ENCODE measurements at places on chromosomes 1 and 21. TPM values are rescaled to one million over a fixed set of nuclear protein-coding genes. Genes with fewer than 3 reads are reported as not detected.

DNA sequence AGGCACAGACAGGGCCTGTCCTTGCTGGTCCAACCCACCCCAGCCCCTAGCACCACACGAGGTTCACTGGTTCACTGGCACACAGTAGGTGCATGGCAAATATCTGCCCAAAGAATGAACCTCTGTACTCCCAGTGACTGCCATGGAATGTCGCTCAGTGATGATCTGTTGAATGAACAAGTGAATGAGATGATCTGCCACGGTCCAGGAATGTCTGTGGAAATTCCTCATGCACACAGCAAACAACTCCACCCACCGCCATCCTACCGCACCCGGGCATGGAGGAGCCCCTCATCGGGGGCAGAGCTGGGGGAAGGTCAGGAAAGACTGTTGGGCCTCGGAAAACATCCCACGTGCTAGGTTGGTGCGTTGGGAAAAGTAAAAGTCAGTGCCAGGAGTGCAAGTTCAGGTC, 1.7 kb downstream of the HSPG2 start:
- no peak for DNase-seq

DNA sequence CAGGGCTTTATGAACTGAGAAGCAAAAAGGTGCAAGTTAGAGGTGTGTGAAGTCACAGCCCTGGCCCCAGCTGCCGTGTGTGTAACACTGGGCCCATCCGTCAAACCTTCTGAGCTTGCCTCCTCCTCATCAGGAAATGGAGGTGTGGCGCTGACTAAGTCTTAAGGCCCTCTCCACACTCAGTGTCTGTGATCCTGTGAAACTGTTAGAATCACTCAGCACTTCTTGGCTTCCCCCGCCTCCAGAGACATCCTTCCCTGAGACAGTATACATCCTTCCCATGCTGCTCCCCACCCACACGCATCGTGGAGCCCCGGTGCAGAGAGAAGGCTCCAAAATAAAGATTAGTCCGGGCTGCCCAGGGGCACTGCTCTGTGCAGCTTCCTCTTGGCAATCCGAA, 33.3 kb downstream of the LRP8 start:
- no peak for DNase-seq

DNA sequence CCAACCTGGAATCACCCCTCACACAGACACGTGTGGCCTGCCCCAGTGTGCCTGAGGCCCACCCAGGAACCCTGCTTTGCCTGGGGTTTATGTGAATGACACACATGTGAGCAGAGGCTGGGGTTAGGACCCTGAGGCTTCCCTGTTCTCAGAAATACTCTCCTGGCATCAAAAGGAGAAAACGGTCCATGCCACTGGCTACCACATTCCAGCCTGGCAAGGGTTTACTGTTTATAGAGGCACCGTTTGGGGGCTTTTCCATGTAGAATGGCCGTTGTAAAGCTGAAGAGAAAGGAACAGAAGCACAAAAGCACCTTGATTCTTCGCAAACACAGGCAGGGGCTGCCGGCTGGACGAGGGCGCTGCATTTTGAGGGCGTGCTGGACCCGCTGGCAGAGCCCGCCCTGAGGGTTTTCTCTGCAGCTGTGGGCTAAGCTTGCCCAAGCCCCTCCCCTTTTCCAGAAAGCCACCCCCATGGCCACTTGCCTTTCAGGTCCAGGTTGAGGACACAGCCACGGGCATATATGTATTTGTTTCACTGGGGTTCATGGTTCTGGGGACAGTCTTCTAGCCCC, 13.0 kb downstream of the TFF3 start:
- no peak for DNase-seq

DNA sequence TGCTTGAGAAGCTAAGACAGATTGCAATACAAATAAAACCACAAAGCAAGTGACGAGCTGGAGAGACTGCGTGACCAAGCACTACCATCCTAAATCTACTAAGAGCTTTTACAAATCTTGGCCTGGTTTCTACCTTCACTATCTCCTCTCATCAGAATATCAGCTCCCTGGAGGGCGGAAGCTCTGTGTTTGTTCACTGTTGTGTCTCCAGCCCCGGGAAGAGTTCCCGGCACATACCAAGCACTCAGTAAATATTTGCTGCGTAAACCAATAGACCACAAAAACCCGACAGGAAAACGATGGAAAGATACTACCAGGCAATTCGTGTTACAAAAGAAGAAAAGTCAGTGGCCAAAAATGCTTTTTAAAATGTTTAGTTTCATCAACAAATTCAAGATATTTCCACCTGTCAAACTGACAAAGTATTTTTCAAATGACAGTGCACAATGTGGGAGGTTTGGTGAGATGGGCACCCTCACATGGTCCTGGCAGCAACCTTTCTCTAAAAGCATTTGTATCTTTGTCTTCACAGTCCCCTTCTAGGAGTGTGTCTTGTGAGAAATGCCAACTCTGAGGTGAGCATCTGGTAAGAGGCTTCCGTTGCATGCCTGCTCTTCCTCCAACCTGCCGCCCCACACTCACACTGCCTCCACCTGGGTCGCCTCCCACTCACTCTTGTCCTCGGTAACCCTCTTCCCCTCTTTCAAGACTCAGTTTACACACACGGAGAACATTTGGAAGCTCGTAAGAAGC, 34.7 kb downstream of the SLC1A7 start:
- DNase-seq: no peak

GRCh38 chr1:98344731-98345130, 316.8 kb upstream of the SNX7 start:
- DNase-seq: no peak

TP73 gene
- total RNA-seq: 0.05 TPM

GRCh38 chr1:101259744-101260148, 22.9 kb downstream of the S1PR1 start:
- no peak for DNase-seq

GRCh38 chr1:244800821-244801220, 34.6 kb upstream of the COX20 start:
- no peak for DNase-seq

DNA sequence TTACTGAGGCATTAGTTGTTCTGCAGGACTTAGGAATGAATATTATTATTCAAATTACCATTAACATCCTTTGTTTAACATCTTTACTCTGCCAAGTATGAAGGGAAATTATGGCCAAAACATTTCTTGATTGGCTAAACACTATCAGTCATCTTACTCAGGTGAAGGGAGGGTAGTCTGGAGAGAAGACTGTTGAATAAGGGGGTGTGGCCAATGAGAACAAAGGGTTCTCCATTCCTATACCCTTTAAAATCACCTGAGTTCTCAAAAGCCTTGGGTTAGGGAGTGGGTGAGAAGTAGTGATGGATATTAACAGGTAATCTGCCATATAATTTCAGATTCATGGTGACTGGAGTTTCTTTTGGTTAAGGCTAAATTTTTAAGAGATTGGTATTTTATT, 19.3 kb downstream of the CRYZL1 start:
- no peak for DNase-seq

GRCh38 chr21:22796147-22796546, 1797.9 kb downstream of the NCAM2 start:
- no peak for DNase-seq

- no peak for DNase-seq
Measured at GRCh38 chr1:59693406-59693805, 121.3 kb upstream of the HOOK1 start.

MMEL1 gene
- total RNA-seq: 0.82 TPM

CR1 gene
- 2.0 TPM for total RNA-seq

DNA sequence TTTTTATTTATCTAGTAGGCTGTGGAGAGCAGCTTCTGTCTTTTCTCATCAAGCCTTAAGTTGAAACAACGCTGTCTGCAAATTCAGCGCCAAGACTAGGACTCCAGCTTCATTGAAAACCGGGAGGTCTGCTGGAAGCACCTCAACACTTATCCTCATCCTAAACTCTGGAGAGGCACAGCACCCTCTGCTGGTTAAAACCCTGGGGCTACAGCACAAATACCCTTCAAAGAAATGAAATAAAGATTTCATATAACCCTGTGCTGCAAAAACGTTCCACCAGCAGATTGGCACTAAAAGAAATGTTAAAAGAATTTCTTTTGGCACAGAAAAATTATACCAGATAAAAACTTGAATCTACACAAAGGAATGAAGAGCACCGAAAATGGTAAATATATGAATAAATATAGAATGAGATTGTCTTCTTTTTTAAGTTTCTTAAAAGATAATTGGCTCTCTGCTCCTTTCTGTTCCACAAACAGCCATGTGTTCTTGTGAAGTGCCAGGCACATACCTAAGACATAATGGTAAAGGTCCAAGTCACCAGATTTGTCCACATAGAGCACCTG, 227.7 kb upstream of the SAMSN1 start:
- peak; percentile 15 for DNase-seq

C1orf87 gene
- not detected for total RNA-seq

GRCh38 chr1:90509225-90510048, 207.7 kb downstream of the BARHL2 start:
- DNase-seq: no peak

GRCh38 chr21:14613486-14614224, 67.5 kb upstream of the SAMSN1 start:
- no peak for DNase-seq

GRCh38 chr1:25148673-25149300, 83.5 kb downstream of the SYF2 start:
- DNase-seq: no peak

DNA sequence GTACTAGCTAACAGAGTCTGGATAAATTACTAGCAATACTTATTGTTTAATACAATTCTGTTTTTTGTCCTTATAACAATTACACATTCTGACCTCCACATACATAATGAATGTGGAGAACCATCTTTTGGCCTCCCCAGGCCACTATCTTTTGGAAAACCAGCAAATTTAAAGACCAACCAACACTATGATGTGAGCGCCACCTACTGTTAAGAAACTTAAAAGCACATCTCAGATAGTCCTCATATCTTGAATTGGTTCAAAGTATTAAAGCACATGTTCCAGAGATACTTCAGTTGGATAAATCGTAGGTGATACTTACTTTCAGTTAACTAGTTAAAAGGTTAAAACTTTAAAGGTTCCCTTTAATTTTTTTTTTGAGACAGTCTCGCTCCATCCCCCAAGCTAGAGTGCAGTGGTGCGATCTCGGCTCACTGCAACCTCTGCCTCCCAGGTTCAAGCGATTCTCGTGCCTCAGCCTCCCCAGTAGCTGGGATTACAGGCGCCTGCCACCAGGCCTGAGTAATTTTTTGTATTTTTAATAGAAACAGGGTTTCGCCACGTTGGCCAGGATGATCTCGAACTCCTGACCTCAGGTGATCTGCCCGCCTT, 29.3 kb upstream of the USP1 start:
- no peak for DNase-seq

Data from left ventricle myocardium inferior (tissue), 1 donor.